LHCN-M2 (cell line): ENCODE measurements at places on chromosomes 11 and 22.

- DNase-seq: no peak
Measured at GRCh38 chr11:196786-197731, 4.2 kb downstream of the SCGB1C1 start.

DNA sequence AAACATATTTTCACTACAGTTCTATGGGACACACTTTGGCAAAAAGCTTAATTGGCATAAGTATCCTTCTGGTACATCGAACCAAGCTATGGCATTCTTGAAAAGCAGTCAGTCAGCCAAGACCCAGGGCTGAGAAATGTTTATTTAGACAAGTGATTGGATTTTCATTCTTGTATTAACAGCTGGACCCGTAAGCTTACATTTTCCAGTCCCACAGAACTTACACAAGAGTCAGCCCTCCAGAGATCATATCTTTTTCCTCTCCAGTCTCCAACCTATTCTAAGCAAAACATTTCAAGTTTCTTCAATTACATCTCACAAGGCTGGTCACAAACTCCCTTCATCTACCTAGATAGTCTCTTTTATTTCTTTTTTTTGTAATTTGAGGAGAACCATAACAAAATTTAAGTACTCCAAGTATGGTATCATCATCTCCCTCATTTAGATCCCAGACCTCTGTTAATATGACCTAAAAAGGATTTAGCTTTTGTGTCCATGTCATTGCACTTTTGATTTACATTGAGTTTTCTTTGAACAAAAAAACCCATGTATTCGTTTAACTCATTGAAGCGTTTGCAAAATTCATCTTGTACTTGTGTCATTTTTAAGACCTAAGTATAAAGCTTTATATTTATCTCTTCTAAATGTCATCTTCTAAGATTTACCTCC is 67.9 kb upstream of the GRK3 start:
- no peak for DNase-seq

GRCh38 chr22:25564320-25564978 is at the start of gene GRK3:
Gene GRK3 (plus strand): TSS chr22:25564675. CDS start chr22:25565041, 366 bp downstream.
- peak; percentile 41 for DNase-seq

DNA sequence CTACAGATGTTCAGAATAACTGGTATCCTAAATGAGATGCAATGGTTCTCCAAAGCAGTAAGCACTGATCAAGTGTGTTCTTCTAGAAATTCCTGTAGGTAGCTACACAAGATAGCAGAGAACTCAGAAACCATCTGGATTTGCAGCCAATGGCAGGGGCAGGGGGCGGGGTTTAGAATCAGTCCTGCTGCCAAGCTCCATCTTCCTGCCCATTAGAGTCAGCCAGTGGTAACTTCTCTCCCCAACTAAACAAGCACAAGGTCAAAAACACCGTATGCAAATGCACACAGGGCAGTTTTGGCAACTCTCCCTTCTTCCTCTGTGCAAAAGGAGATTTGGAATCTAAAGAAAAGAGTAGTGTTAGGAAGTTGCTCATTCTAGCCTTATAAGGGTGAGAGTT is 237.5 kb upstream of the CCDC90B start:
- DNase-seq: no peak

DNA sequence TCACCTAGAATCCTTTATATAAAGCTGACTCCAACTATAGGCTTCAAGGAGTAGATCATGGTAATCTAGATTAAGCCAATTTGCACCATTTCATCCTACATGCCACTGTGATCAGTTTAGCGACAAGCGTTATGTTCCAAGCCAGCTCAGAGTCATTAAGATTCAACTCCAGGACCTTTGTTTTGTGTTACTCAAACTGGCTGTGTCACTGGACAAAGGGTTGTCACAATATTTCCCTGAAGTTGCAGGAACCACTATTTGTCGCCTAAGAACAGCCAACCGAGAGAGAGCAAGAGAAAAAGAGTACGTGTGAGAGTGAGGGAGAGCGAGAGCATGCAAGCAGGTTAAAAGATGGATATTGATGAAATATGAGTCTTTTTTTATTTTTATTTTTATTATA is 104.8 kb downstream of the USP35 start:
- no peak for DNase-seq

DNA sequence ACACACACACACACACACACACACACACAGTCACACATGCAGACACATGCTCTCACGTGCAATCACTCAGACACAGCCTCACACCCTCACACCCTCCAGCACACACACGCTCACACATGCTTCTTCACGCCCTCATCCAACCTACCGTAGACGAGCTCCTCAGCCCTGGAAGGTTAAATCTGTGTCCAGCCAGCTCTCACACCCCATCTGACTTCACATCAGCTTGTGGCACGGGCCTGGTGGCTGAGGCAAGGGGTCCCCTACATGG is 1.3 kb upstream of the SCUBE1 start:
- DNase-seq: no peak

- no peak for DNase-seq
Measured at GRCh38 chr11:1906181-1906580, 13.3 kb upstream of the TNNT3 start.

GRCh38 chr11:74932797-74933196 is 16.1 kb downstream of the XRRA1 start:
- DNase-seq: peak; percentile 73

DNA sequence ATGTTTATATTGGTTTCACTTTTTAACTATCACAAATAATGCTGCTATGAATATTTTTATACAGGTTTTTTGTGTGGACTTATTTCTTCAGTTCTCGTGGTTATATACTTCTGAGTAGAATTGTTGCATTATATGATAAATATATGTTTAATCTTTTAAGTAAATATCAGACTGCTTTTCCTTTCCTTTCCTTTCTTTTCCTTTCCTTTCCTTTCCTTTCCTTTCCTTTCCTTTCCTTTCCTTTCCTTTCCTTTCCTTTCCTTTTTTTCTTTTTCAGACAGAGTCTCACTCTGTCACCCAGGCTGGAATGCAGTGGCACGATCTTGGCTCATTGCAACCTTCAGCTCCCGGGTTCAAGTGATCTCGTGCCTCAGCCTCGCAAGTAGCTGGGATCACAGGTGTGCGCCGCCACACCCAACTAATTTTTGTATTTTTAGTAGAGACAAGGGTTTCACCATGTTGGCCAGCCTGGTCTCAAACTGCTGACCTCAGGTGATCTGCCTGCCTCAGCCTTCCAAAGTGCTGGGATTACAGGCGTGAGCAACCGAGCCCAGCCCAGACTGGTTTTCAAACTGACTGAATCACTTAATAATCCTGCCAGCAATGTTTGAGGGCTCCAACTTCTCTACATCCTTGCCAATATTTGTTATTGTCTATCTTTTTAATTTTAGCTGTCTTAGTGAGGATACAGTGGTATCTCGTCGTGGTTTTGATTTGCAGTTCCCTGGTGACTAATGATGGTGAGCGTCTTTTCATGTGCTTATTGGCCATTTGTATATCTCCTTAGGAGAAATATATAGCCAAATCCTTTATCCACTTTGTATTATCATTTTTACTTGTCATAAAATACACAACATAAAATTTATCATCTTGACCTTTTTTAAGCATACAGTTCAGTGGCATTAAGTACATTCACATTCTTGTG is 21.9 kb downstream of the HTR3B start:
- DNase-seq: peak; percentile 9

GRCh38 chr11:115660030-115660805 is 156.0 kb upstream of the CADM1 start:
- no peak for DNase-seq

GRCh38 chr22:27349456-27349855 is 452.1 kb downstream of the MN1 start:
- no peak for DNase-seq

DNA sequence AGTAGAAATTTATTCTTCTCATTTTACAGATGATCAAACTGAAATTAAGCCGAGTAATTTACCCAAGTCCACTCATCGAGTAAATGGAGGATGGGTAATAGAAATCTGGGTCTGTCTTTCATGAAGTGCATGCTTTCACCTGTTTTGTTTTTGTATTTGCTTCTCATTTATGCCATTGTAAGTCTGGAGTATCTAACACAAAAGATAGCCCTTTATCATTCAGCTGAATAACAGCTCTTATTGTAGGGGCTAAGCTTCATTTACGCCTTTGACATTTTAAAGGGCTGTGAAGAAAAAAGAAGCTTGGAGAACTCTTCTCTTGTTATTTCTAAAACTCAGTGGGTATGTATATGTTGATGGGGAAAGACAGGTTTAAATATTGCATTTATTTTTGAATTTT is 1196.2 kb upstream of the TENM4 start:
- DNase-seq: no peak

GRCh38 chr11:971092-971690 is 45.5 kb downstream of the AP2A2 start:
- DNase-seq: no peak

DNA sequence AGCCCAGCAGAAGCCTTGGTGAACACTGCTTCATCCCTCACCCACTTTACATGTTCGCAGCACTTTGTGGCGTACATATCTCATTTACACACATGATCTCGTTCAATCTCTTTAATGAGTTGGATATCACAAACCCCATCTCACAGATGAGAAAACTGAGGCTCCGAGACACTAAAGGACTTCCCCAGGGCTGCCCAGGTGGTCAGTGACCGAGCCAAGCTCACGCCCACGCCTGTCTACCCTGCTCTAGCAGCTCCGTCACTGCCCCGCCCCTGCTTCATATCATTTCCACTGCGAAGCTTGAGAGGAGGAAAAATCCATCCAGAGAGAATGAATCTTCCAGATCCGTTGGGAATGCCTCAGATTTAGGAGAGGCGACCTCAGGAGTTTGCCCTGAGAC is 11.8 kb upstream of the DSCAML1 start:
- DNase-seq: no peak

GRCh38 chr22:31046539-31047226 is 34.4 kb upstream of the SMTN start:
- no peak for DNase-seq

DNA sequence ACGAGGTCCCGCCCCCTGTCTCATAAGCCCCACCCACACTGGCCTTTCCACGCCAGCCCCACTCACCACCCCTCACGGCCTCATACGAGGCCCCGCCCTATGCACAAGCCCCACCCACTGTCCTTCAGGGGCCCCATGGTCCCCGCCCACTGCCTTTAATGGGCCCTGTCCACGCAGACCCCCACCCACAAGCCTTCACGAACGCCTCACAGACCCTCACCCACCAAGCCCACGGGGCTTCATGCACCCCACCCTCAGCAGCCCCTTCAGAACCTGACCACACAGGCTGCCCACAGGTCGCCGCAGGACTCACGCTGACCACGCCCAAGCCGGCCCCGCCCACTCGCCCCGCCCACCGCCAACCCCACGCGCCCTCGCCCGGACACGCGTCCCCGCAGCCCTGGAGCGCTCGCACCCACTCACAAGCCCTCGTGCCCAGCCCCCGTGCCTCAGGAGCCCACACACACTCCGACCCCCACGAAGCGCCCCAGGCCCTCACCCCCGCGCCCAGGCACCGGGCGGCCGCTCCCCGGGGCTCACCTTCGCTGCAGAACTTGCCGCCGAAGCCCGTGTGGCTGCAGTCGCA is 10.5 kb downstream of the NRXN2 start:
- no peak for DNase-seq

GRCh38 chr11:68002938-68003845 is 705 bp downstream of the UNC93B1 start:
- DNase-seq: no peak

DNA sequence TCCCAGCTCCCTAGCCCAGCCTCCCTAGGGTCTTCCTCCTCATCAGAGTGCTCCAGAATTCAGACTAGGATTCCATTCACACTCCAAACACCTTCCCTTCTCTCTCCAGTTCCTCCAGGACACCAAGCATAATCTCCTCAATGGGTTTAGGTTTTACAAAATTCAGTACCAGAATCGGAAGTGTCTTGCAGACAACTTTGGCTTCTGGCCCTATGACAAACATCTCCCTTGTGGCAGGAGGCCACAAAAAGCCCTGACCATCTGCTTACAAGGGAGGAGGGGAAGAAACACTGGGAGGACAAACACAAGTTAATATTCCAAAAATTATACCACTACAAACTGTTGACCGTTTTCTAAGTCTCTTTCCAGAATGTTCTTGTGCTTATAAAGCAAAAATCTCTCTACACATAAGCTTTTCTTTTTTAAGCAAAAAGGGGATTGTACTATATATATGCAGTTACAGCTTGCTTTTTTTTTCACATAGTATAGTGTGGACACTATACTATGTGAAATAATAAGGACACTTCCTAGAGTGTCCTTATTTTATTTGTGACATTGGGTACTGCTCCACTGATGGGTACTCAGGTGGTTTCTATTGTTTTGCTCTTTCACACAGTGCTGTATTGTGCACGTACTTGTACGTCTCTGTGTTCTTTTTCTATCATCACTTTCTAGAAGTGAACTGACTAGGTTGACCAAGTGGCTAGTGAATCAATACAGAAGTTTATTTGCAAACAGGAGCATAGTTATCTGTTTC is 78.7 kb downstream of the BDNF start:
- peak; percentile 71 for DNase-seq

DNA sequence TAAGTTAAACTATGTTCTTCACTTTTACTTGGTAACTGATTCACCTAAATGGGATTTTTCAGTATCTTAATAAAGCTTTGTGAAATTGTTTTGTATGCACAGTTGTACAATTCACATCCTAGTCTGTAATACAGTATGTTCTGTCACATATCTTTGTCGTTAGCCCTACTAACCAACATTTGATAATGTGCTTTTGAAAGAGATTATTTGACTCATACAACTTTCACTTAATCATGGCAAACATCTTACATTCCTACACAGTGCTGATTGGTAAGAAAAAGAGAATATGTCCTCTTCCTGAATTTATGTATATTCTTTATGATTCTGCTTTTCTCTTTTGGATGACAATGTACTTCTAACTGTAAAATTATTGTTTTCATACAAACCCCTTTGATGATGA is 234.5 kb downstream of the METTL15 start:
- DNase-seq: peak; percentile 35

- DNase-seq: no peak
Measured at GRCh38 chr11:45385844-45386243, 99.7 kb upstream of the SYT13 start.

GRCh38 chr11:25730230-25730629 is 601.7 kb upstream of the ANO3 start:
- no peak for DNase-seq

DNA sequence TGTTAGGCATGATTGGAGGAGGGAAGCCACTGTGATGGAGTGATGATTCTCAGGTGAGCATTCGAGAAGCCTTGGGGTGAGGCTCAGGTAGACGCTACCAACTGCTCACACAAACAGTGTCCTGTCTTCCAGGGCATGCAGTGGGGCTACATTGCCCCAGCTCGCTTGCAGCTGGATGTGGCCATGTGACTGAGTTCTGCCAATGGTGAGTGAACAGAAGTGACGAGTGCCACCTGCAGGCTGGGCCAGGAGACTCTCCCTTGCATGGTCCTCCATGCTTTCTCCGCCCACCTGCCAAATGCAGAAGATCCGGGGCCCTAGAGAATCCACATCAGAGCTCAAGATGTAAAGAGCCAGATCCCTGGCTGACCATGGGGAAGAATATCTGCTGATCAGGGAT is 195.9 kb downstream of the BCR start:
- DNase-seq: no peak

DNA sequence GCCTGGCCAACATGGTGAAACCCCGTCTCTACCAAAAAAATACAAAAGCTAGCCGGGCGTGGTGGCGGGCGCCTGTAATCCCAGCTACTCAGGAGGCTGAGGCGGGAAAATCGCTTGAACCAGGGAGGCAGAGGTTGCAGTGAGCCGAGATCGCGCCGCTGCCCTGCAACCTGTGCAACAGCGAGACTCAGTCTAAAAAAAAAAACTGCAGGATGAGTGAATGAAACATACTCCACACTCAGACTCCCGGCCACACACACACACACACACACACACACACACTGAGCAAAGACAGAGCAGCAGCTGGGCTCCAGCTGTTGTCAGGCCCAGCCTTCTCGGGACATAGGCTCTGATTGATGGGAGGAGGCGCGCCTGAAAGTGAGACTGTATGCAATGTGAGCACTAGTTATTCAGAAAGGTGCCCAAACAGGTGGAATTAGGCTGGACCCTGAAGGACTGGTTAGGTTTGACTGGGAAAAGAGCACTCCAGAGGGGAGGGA is 1.5 kb upstream of the PLEKHA7 start:
- peak; percentile 62 for DNase-seq
